ENCODE measurements at places on chromosomes 11 and 22.

DNA sequence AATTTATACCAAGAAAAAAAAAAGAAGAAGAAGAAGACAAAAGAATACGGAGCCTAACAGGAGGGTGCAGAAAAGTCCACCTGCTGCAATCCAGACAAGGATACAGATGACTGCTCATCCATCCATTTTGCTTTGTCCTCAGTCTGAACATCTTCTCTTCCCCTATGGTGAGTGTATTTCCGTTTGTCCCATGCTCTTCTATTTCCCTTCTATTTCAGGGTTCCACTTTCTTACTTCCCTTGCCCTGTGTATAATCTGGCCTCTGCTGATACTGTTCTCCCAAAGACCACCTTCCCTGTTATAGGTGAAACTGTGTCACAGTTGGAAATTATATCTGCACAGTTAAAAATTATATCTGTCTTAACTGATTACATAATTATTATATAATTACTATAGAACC, 48.7 kb upstream of the USP47 start:
- DNase-seq: no peak

GRCh38 chr11:26027887-26028286, 304.0 kb upstream of the ANO3 start:
- DNase-seq: no peak

DNA sequence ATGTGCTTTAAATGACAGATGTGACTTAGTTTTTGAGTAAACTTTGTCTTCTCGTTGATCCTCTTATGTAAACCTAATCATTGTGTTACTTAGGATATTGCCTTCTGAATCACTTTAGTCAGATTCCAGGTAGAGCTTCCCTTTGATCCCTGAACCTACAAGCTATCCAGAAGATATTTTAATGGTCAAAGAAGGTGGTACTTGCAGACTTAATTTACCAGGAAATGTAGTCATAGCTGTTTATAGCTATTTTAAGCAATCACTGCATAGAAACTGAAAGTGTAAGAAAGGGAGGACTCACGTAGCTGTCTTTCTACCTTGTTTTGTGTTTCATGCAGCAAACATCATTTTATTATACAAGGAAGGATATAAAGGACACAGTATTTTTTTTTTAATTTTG, 189.5 kb downstream of the DDX10 start:
- DNase-seq: no peak

GRCh38 chr11:19736831-19737230, 24.2 kb downstream of the NAV2 start:
- DNase-seq: no peak

- DNase-seq: no peak
These were observed 4.1 kb upstream of the APOL3 start for GRCh38 chr22:36164621-36165020.

GRCh38 chr11:115256397-115257197, 247.6 kb downstream of the CADM1 start:
- no peak for DNase-seq

GRCh38 chr11:87176044-87176443, 138.3 kb downstream of the TMEM135 start:
- no peak for DNase-seq

DNA sequence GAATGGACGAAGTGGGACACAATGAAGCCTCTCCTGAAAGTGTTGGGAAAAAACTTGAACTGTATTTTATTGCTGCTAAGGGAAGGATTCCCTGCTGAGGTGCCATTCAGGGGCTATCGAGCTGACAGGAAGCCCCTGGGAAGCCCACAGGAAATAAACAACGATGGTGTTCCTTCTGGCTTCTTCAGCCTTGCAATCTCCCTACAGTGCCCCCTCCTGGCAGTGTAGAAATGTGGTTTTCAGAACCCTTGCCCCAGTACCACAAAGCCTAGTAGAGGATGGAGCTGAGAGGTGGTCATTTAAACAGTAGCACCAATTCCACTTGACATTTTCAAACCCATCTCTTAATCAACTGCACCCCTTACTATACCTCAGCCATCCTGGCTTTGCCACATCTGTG, 676.7 kb upstream of the ARHGAP42 start:
- DNase-seq: no peak

DNA sequence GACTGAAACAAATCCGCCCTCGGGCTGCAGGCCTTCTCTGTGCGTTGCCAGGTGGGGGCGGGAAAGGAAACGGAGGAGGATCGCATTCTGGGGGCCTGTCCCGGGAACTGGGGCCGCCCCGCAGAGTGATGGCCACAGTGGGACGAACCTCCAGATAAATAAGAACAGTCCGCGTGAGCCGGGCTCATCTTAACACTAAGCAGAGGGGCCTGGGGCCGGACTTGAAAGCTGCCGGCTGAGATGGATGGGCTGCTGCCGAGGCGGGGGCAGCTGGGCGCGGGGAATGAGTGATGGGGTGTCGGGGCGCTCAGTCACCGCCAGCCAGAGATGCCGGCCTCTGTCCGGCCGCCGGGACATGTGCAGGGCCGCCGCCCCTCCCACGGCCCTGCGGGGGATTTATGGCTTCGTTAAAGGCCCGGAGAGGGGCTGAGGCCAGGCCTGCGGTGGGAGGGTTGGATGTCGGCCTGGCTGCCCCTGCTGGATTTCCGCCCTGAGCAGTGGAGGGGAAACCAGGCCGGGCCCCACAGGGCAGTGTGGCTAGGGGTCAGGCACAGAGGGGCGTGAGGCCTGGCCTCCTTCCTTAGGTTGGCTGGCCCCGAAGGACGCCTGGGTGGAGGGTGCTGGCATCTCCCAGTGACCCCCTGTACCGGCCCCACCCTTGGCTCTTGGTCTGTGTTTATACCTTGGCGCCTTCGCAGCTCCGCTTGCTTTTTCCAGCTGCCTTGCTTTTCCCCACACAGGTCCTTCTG, 45.3 kb upstream of the CD82 start:
- DNase-seq: no peak

GRCh38 chr22:35781898-35782297, 64.2 kb downstream of the APOL5 start:
- DNase-seq: no peak

- no peak for DNase-seq
These were observed 561 bp downstream of the PGM2L1 start for GRCh38 chr11:74397501-74398243.

GRCh38 chr11:67276781-67277230, 10.5 kb downstream of the GRK2 start:
- DNase-seq: no peak

GRCh38 chr11:83599066-83599465, 312.9 kb upstream of the CCDC90B start:
- no peak for DNase-seq

DNA sequence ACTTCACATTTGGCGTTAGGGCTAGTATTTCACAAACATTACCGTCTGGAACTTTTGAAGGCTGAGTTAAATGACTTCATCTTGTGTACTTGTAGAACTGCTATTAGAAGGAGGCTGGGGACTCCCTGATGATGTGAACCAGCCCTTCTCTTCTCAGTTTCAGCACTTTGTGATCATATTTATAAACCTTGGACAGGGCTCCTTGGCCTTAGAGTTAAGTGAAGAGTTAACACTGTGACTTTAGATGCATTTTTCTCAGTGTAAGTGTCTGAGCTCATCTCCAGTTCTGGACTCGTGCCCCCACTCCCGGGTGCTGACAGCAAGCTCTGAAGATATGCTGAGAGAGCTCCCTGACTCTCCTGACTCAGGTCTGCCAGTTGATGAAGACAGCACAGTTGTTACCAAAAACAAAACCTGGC, 8.4 kb downstream of the MIAT start:
- DNase-seq: no peak

DNA sequence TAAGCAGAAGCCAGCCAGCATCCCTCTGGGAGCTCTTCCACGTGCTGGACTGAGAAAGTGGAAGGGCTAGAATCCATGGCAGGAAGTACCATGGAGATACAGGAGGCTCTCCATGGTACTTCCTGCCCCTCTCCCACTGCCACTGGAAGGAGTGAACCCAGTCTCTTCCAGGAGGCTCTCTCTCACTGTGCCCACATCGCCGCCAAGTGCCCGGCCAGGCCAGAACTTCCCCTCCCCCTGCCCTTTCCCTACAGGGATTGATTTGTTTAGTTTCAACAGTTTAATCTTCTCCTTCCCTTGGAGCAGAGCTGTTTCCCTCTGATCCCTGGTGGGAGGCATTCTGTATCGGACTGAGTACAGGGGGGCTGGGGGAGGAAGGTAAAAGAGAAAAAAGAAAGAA, 133.6 kb downstream of the DSCAML1 start:
- no peak for DNase-seq

- DNase-seq: no peak
These were observed 133.8 kb upstream of the TRPC6 start for GRCh38 chr11:101717619-101718018.

GRCh38 chr11:44979543-44980399, 29.1 kb upstream of the TP53I11 start:
- DNase-seq: no peak

- DNase-seq: no peak
These were observed 57.0 kb downstream of the PRCP start for GRCh38 chr11:82843057-82843795.

DNA sequence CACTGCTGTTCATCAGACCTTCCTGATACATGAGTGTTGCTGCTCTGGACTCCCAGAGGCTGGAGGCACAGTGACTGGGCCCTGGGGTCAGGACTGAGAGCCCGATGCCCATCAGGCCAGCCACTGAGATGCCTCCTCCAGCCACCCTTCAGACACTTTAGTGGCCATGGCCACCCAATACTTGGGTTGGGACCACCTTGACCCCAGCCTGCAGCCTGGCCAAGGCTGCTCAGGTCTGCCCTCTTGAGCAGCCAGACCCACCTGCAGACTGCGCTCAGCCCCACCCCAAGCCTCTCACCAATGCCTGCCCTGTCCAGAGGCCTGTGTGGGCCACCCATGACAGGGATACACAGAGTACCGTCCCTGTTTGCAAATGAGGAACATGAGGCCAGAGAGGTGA, 4.2 kb downstream of the RNF215 start:
- no peak for DNase-seq

DNA sequence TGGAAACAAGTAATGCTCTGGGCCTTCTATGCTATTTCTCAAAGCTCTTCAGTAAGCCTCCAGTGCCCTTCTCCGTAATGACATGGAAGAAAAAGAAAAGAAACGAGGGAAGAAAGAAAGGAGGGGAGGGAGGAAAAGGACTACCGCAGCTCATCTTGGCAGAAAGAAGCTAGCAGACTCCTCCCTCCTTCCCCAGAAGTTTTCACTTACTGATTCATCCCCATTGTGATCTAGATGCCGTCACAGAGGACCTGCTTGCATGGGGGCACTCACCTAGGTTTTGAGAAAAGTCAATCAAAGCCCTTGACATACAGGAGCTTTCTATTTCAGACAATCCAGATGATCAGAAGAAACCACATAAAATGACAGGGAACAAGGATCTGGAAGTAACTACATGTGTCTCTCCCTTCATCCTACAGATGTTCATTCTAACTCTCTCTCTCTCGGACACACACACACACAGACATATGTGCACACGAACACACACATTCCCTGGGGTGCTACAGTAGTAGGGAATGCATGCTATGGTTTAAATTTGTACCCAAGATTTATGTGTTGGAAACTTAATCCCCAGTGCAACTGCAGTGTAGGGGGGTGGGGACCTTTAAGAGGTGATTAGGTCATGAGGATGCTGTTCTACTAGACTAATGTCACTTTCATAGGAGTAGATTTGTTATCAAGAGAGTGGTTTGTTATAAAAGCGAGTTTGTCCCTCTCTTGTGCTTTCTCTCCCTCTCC, 37.6 kb upstream of the RCN1 start:
- DNase-seq: no peak

DNA sequence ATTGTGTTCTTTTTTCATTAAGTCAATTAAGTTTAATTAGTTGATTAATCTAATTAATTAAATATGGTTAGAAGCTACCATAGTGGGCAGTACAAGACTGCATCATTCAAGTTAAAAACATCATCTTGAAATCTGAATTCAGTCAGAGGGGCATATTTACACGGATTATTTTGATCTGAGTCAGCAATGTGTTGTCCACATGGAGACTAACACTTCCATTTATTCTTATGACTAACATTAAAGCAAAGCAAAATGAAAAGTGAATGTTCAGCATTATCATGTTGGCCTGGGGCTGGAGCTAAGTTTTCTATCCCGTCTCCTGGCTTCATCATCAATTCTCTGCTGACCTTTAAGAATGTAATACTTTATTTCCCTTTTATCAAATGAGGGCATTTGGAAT, 17.3 kb downstream of the FLI1 start:
- no peak for DNase-seq

DNA sequence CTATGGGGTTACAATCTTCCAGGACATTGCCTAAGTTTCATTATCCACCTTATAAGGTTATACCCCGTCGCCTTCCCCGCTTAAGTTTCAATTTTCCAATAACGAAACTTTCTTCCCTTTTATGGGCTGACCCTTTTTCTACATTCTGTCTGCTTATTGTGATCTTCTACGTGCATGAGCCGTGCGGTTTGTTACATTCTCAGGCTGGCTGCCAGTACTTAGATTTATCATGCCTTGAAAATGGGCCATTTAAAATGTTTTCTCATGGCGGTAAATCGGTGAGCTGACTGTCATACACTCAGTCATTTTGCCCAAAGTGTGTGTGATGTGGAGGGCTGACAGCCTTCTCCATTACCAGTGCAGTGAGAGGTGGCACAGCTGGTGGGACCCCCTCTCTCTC, 23.3 kb downstream of the DGCR6L start:
- DNase-seq: no peak

- DNase-seq: no peak
These were observed 16.2 kb upstream of the ARHGAP20 start for GRCh38 chr11:110728476-110728875.

DNA sequence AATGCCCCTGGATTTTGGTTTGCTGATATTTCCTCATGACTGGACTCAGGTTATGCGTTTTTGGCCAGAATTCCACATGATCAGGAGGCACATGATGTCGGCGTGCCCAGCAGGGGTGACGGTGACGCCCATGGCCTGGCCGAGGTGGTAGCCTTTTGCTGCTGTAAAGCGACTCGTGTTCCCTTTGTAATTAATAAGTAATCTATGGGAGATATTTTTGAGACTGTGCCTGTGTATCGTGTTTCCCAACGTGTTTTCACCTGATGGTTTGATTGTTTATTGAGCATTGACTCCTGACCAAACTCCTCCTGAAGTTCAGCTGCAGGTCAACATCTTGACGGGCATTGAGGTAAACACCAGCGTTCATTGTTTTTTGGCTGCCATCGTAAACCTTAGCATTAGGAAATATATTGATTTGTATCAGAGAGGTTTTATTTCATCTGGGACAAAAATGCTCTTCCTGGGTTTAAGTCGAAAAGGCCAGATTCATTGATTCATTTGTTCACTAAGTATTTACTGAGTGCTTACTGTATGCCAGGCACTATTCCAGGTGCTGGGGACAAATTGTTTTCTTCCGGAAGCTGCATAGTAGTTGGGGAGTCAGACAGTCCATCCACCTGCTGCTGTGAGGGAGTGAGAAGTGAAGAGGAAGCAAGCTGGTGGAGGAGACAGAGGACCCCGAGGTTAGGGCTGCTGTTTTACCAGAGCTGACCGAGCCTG, 23.6 kb downstream of the DCPS start:
- DNase-seq: no peak
